ENCODE measurements at places on chromosomes 12 and 14.

- no peak for DNase-seq
Measured at GRCh38 chr14:83847102-83847501, 1682.8 kb upstream of the FLRT2 start.

GRCh38 chr12:94721173-94721572, 70.8 kb upstream of the TMCC3 start:
- peak; percentile 51 for DNase-seq

DNA sequence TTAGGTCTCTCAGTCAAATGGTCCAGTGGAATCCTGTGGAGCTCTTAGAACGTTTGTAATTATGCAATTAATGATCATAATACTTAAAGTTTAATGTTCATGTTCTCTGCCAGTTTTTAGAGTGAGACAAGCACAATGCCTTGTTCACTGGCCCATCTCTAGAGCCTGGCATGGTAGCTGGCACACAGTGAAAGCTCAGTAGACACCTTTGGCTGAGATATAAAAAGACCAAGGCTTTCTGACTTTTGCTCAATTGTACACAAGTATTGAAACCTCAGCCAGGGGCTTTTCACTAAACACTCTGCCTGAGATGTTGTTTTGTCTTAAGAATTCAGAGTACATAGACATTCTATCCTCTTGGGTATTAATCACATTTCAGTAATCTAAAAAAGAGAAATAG, 241.8 kb upstream of the ATP2B1 start:
- DNase-seq = no peak

- DNase-seq = no peak
Measured at GRCh38 chr12:43312991-43313505, 239.0 kb downstream of the ADAMTS20 start.

GRCh38 chr12:2319737-2320506, 267.1 kb downstream of the CACNA1C start:
- no peak for DNase-seq

DNA sequence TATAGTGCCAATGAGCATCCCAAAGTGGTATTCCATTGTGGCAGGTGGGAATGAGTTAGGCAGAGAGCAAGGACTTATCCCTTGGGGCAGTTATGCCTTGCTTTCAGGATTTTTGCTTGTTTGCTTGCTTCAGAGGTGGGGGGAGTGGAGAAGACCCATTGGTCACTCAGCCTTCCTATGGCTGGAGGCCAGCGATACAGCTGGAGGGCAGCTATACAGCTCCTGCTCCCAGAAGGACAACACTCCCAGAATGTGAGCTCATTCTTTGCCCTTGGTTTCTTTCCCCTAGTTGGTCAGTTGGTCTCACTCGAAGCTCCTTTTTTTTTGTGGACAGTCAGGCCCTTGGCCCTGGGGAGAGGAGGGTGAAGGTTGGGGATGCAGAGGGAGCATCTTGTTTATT, 14.5 kb downstream of the KRT83 start:
- DNase-seq = no peak
